Activated CD8-positive, alpha-beta T cell treated with anti-CD3 and anti-CD28 coated beads for 36 hours (primary cell): ENCODE measurements at places on chromosomes 2 and 18. TPM values are rescaled to one million over a fixed set of nuclear protein-coding genes. Genes with fewer than 3 reads are reported as not detected.

- DNase-seq = no peak
Measured at GRCh38 chr2:17536416-17536815, 4.1 kb upstream of the VSNL1 start.

GRCh38 chr2:37532503-37532902, 138.9 kb downstream of the CDC42EP3 start:
- no peak for DNase-seq

The STK17B gene
- total RNA-seq = 250 TPM

GRCh38 chr2:113183264-113183663, 9.5 kb downstream of the PSD4 start:
- DNase-seq = no peak

GRCh38 chr2:85133751-85134254, 611 bp downstream of the TCF7L1 start:
- peak; percentile 22 for DNase-seq

The ASB18 gene
- total RNA-seq = not detected

- DNase-seq = peak; percentile 90
Measured at GRCh38 chr2:218995972-218996711, 2.9 kb upstream of the CRYBA2 start.

GRCh38 chr18:11052800-11053199, 96.6 kb downstream of the PIEZO2 start:
- DNase-seq = no peak

DNA sequence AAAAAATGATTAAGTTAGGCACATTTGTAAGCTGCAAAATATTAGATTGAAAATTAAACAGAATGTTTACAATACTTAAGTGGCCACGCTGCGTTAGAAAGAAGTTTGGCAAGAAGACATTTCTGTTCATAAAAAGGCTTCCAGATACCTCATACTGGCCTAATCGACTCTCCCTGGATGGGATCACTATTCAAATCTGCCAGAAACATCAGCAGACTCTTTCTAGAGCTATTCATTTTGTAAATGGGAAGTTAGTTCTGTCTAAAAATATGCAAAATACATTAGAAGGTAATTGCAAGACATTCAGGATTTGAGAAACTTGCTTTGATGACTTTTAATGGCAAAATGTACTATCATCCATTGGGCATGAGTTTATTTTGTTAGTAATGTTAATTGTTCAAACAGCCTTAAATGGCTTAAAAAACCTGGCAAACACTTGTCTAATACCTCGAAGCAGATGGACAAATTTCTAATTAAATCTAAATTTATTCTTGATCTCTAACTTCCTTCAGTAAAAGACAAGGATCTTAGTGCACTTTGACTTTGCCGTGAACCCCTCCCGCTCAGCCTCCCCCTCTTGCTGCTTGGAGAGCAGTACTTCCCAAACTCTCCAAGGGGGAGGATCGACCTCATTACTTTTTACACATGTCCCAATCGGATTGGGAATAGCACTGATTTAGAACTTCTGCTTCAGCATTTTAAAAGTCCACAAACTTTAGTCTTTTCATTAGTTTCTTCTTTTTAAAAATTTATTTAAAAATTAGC, 103.5 kb downstream of the SMIM21 start:
- DNase-seq = no peak

The PPM1B gene
- 40.7 TPM for total RNA-seq

DNA sequence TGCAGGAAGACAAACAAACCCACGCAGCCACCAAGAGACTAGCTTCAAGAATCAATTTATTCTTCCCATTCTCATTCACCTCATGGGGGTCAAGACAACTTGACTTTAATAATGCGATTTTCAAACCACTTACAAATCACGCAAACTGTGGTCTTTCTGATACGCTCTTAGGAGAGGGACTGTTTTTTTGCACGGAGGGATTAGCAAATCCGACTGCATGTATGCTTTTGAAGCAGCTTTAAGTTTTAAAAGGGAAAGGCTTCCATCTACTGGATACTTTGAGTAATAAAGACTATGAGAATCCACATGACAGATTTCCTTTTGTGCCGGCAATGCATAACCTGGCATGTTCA, 322.9 kb upstream of the KCNJ3 start:
- no peak for DNase-seq

DNA sequence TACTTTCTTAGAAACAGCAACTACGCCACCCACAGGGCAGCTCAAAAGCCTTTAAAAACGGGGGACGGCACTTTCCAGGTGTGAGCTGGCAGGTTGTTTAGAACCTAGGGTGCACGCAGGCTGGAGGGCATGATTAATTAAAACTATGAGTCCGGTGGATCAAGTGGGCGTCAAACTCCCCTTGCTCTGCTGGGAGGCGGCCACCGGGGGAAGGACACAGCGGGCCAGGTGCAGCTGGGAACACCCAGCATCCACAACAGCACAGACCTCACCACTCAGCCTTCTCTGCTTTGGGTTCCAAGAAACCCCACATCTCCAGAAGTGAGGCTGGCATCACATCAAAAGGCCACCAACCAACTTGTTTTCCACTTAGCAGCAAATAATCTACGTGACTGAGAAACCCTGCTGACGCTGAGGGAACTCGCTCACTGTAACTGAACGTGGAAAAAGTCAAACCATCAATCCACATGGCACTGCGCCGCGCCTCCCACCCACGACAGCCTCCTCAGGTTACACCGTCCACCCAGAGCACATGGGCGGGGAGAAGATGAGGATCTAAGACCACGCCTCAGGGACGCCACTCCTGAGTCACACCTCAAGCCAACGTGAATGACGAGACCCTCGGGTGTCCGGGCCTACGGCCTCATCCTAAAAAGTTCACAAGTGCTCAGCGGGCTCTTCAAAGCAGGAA, 118.2 kb downstream of the ZNF516 start:
- DNase-seq = peak; percentile 87

- DNase-seq = peak; percentile 71
Measured at GRCh38 chr2:42722320-42723190, 41.4 kb downstream of the OXER1 start.

- no peak for DNase-seq
Measured at GRCh38 chr2:150255528-150255927, 231.9 kb downstream of the RND3 start.

DNA sequence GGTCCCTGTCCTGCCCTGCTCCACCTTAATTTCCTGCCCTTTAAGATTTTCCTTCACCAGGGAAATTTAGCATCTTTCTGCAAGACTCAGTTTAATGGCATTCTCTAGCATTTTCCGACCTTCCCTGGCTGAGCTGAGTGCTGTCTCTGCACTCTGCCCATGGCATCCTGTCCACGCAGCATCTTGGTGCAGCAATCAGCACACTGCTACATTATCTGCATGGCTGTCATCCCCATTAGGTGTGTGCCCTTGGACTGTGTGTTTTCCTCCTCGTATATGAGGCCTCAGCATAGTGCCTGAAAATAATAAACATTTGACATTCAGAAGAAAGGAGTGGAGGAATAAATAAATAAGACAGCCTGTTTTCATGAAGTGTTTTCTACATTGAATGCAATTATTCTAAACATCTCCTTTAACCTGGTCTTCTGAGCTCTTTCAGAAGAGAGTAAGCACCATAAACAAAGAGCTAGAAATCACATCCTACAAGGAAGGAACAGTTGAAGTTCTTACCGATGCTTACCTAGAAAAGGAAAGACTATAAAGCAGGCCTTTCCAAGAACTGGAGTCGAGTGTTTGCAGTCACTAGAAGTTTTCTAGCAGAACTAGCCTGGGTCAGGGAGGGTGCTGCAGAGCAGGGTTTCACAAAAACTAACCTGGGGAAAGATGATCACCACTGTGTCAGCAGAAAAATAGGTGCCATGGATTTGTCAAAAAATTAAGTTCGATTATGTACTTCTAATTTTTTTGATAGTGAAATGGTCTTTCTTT, 131.4 kb upstream of the ITGB6 start:
- no peak for DNase-seq

- no peak for DNase-seq
Measured at GRCh38 chr18:61572871-61573270, 239.6 kb downstream of the CDH20 start.
